ENCODE measurements at places on chromosomes 1 and 21. TPM values are rescaled to one million over a fixed set of nuclear protein-coding genes. Genes with fewer than 3 reads are reported as not detected.

Gene ANKRD35
- not detected for total RNA-seq

GRCh38 chr1:10644307-10645128 is 151.9 kb downstream of the CASZ1 start:
- peaks cover 5% of the 10 kb centered on the region for H3K27me3 ChIP-seq
- H3K27ac ChIP-seq: no peak overlapping the region

- H3K27ac ChIP-seq: no peak overlapping the region
- peaks cover 41% of the 10 kb centered on the region for H3K36me3 ChIP-seq
- peaks cover 3% of the 10 kb centered on the region for H3K27me3 ChIP-seq
- no peak for DNase-seq
- no peak overlapping the region for H3K4me3 ChIP-seq
These were observed 8.5 kb downstream of the SSR2 start for GRCh38 chr1:156012051-156012817.

Gene TTC24
- not detected for total RNA-seq

Gene KCNN3
- 17.3 TPM for total RNA-seq

- H3K36me3 ChIP-seq: no peaks in the 10 kb centered on the region
- no peaks in the 10 kb centered on the region for H3K4me1 ChIP-seq
- no peak for DNase-seq
- H3K4me3 ChIP-seq: no peak within 1 kb of the TSS
- H3K27me3 ChIP-seq: no peaks in the 10 kb centered on the region
These were observed at the start of gene USH2A for GRCh38 chr1:216422821-216423520. USH2A (minus strand) TSS chr1:216423448; CDS start chr1:216422336, 1,112 bp downstream.

Gene TMEM79
- 2.9 TPM for total RNA-seq
